ENCODE measurements at places on chromosomes 7 and 10. TPM values are rescaled to one million over a fixed set of nuclear protein-coding genes. Genes with fewer than 3 reads are reported as not detected.

The ICA1 gene
- 12.9 TPM for total RNA-seq

The HGF gene
- 10.9 TPM for total RNA-seq

The NEUROD6 gene
- total RNA-seq, result 0.93 TPM

The RELN gene
- total RNA-seq, result 144 TPM

The IQUB gene
- total RNA-seq, result 4.2 TPM

The MYO3A gene
- total RNA-seq, result 10.5 TPM

The WNT8B gene
- total RNA-seq, result 0.16 TPM

The MMD2 gene
- 5.7 TPM for total RNA-seq

The CYP3A7 gene
- total RNA-seq, result not detected

The STOX1 gene
- total RNA-seq, result 7.4 TPM

The EIF3B gene
- 116 TPM for total RNA-seq

The C7orf57 gene
- total RNA-seq, result 0.22 TPM

Data from camera-type eye (tissue), 1 donor.